ENCODE measurements at places on chromosomes 11 and 22. TPM values are rescaled to one million over a fixed set of nuclear protein-coding genes. Genes with fewer than 3 reads are reported as not detected.

MIAT gene
- polyA plus RNA-seq, result 0.50 TPM

BBOX1 gene
- polyA plus RNA-seq, result 62.2 TPM

DNA sequence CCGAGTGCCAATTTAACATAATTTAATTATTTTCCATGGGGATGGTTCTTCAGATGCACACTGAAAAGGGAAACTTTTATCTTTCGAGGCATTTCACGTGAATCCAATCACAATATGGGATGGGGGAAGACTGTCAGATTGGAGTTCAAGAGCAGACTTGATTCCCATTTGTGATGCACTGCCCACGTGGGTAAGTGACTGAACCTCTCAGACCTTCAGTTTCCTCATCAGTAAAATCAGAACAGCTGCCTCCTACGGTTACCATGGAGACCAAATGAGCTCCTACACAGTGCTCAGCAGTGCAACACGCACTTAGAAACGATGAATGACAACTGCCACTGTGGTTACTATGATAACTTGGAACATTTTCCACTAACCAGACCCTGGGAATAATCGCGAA is 21.7 kb downstream of the KIAA0930 start:
- no peak for DNase-seq

GRCh38 chr11:60762851-60763691 is 6.4 kb downstream of the MS4A15 start:
- DNase-seq, result no peak

- DNase-seq, result no peak
Observed at GRCh38 chr11:15059132-15059915, 14.1 kb upstream of the CALCB start.
